NCI-H226 (cell line): ENCODE measurements at places on chromosomes 1 and 21.

DNA sequence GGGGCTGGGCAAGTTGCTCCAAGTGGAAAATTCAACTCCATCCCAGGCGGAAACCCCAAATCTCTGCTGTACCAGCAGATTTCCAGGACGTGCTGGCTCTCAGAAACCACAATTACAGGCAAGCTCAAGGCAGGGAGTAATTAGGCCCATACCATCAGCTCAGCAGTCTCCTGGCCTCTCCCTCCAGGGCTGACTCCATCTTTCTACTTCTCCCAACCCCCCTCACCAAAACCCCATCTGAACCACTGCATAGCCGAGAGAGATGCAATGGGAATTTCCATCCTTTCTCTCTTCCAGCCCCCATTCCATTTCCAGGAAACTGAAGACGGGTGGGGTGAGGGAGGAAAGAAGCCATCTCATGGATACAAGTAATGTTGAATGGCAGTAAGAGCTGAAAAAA, 41.2 kb downstream of the ARHGEF11 start:
- no peak for DNase-seq

- DNase-seq: no peak
These were observed 6.9 kb downstream of the EPS15 start for GRCh38 chr1:51512120-51512519.

DNA sequence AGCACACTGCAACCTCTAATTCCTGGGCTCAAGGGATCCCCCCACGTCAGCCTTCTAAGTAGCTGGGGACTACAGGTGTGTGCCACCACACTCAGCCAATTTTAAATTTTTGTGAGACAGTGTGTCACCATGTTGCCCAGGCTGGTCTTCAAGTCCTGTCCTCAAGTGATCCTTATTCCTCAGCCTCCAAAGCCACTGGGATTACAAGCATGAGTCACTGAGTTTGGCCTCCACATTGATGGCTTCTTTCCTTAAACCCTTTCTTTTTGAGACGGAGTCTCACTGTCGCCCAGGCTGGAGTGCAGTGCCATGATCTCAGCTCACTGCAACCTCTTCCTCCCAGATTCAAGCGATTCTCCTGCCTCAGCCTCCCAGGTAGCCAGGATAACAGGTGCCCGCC, 7.6 kb downstream of the KPNA6 start:
- DNase-seq: no peak

DNA sequence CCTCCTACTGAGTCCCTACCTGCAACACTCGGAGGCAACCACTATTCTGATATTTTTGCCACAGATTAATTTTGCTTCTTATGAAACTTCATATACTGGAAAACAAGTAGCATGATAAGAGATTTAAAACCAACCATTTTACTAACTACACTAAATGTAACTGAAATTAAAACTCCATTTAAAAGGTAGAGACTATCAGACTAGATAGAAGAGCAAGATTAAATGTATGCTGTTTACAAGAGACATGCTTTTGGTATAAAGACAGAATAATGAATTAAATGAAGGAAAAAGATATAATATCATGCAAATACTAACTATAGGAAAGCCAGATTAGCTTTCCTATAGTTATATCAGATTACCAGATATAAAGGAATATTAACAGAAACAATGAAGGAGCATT, 175.9 kb downstream of the DYRK1A start:
- DNase-seq: no peak

DNA sequence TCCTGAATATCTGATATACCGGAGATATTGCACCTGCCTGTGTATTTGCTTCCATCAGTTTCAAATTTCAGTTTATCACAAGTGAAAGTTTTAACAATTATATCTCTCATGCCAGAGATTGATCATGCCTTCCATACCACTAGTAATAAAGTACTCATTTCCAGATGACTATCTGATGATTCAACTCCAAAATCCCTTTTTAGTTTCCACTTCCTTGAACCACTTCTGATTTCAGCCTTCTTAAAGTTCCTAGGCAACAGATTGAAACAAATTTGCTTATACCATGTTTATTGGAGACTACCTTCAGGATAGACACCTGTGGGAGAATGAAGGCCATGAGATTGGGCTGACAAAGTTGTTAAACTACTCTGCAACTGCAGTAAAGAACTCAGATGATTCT, 21.5 kb upstream of the COL11A1 start:
- no peak for DNase-seq

DNA sequence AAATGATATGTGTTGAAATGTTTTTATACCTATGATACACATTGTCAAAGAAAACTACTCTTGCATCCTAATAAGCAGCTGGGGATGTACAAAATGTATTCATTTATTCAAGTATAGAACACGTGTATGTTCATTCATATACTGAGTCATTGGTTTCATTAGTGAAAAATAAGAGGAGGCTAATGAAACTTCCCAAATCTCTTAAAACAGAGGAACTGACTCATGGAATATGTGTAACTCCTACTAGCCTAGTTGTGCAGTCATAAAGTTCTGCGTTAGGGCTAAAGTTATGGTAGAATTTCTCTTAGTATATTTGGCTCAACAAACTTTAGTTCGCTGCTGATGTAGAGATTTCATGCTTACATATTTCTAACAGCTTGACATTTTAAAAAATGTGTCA, 441.6 kb downstream of the NCAM2 start:
- no peak for DNase-seq

- no peak for DNase-seq
These were observed 2.6 kb upstream of the CD2 start for GRCh38 chr1:116751621-116752020.
